ENCODE measurements at places on chromosomes 6 and 20. TPM values are rescaled to one million over a fixed set of nuclear protein-coding genes. Genes with fewer than 3 reads are reported as not detected.
A peak's percentile ranks its signal among the peaks of the same experiment; 100 is the strongest.

SOBP gene
- 20.2 TPM for total RNA-seq

LRRN4 gene
- 0.36 TPM for total RNA-seq

NKX2-4 gene
- total RNA-seq, result not detected

FAM83D gene
- total RNA-seq, result 3.4 TPM

ARMH2 gene
- total RNA-seq, result not detected

CALHM6 gene
- 1.8 TPM for total RNA-seq

TRAPPC3L gene
- 0.36 TPM for total RNA-seq

HAO1 gene
- not detected for total RNA-seq

LY6G6C gene
- total RNA-seq, result not detected

PREP gene
- 20.4 TPM for total RNA-seq

DNA sequence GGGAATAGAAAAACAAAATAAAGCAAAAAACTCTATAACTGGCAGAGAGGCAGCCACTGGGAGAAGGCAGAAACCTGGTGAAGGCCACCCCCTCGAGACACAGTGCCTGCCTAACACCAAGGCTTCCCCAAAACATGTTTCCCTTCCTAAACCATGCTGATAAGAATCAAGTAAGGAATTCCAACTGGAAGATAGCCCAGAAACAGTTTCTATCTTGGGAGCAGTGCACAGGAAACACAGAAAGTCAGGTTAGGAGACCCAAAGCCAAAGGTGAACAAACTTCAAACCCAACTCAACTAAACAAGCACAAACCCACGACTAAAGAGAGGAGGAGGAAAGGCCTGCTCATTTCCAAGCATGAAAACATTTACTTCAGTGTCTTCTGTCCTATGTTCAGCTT lies 433.7 kb upstream of the RGS17 start:
- H3K4me3 ChIP-seq, result no peak overlapping the region
- H3K27ac ChIP-seq, result peak overlapping the region; percentile 55
- no peaks in the 10 kb centered on the region for H3K27me3 ChIP-seq

- H3K36me3 ChIP-seq, result no peaks in the 10 kb centered on the region
- DNase-seq, result no peak
- no peak overlapping the region for H3K27ac ChIP-seq
- H3K27me3 ChIP-seq, result no peaks in the 10 kb centered on the region
Measured at GRCh38 chr6:140599916-140600315, 1225.5 kb upstream of the CITED2 start.

DNA sequence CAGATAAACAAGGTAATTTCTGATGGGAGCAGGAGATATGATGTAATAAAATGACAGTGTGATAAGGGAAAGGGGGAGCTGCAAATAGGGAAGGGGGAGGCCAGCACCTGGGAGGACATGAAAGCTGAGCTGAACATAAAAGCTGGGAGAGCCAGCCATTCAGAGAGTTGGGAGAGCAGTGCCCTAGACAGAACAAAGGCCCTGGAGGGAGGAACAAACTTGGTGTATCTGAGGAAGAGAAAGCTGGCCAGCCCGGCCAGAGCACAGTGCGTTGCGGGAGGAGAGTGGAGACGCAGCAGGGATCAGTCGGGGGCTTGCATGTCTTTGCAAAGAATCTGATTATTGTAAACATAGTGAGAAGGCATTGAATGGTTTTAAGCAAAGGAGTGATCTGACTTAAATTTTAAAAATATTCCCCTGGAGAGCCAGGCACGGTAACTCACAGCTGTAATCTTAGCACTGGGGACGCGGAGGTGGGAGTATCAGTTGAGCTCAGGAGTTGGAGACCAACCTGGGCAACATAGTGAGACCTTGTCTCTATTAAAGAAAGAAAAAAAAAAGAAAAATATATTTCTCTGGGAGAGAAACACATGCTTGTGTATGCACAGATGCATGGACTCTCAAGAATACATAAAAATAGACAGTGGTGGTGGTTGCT lies 318.2 kb downstream of the ZFAND3 start:
- H3K27me3 ChIP-seq, result no peaks in the 10 kb centered on the region
- no peak overlapping the region for H3K27ac ChIP-seq
- DNase-seq, result no peak

GRCh38 chr6:107594736-107595135 lies 104.8 kb downstream of the SOBP start:
- H3K36me3 ChIP-seq, result peaks cover 2% of the 10 kb centered on the region
- H3K27ac ChIP-seq, result no peak overlapping the region
- no peak for DNase-seq
- H3K4me3 ChIP-seq, result no peak overlapping the region

GRCh38 chr6:114712129-114712662 lies 369.4 kb upstream of the HS3ST5 start:
- H3K36me3 ChIP-seq, result no peaks in the 10 kb centered on the region
- DNase-seq, result no peak
- H3K27ac ChIP-seq, result no peak overlapping the region
- H3K27me3 ChIP-seq, result no peaks in the 10 kb centered on the region
- no peak overlapping the region for H3K4me3 ChIP-seq

DNA sequence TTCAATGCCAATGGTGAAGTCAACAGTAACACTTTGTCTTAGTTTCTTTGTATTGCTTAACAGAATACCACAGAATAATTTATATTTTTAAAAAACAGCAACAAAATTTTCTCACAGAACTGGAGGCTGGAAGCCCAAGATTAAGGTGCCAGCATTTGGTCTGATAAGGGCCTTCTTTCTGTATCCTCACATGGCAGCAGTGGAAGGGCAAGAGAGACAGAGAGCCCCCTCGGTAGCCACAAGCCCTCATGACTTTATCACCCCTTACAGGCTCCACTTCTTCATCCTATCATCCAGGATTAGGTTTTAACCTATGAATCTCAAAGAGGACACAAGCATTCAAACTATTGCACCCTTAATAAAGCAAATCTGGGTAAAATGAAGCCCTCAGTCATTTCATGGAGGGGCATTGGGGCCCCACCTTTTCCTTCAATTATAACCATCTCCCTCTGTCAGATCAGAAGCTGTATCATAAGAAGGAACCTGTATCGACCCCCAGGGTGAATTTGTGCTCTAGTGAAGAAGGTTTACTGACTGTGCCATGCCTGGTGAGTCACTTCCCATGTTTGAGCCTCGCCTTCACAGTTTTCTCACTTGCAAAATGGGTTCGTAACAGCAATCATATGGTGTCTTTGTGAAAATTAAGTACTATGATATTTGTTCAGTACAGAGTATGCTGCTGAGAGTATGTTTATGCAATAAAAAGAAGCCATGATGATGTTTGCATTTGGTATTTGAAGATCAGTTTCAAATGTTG lies 178.2 kb downstream of the LRFN2 start:
- no peak for DNase-seq
- H3K27ac ChIP-seq, result no peak overlapping the region
- H3K4me3 ChIP-seq, result no peak overlapping the region
- H3K4me1 ChIP-seq, result no peaks in the 10 kb centered on the region
- H3K36me3 ChIP-seq, result no peaks in the 10 kb centered on the region

GRCh38 chr20:63192721-63193120 lies 23.2 kb downstream of the YTHDF1 start:
- no peaks in the 10 kb centered on the region for H3K27me3 ChIP-seq
- no peak overlapping the region for H3K27ac ChIP-seq
- H3K4me3 ChIP-seq, result no peak overlapping the region
- no peaks in the 10 kb centered on the region for H3K4me1 ChIP-seq
- no peak for DNase-seq
- no peaks in the 10 kb centered on the region for H3K36me3 ChIP-seq

GRCh38 chr6:149079911-149080491 lies 237.5 kb upstream of the TAB2 start:
- H3K4me3 ChIP-seq, result no peak overlapping the region
- DNase-seq, result peak; percentile 82
- H3K27ac ChIP-seq, result peak overlapping the region; percentile 98
- peaks cover 10% of the 10 kb centered on the region for H3K4me1 ChIP-seq
- H3K27me3 ChIP-seq, result no peaks in the 10 kb centered on the region

DNA sequence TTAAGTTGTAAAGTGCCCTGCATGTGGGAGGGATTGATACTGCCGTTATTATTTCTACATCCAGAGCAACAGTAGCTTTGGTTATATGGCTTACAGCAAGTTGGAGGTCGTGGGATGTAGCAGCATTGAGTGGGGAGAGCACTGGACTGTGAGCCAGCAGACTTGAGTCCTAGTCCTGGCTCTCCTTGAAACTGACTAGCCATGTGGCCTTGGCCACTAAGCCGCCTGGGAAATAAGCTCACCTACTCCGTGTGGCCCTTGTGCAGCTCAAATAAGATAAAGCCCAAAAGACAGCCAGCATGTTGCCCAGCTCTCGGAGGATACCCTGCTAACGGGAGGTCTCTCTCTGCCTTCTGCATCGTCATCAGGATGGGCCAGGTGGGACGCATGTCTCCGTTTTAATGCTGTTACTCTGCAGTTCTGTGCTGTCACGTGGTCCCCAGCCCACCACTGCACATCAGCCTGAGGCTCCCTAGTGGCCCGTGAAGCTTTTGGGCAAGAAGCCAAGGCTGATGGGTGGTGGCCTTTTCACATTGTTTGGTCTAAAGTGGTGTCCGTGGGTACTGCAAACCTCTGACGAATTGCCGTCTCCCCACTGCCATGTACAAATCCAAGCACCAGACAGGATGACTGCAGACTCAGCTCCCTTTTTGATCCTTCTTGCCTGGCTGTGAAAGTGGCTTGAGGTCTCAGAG lies 7.9 kb downstream of the EPB41L1 start:
- DNase-seq, result no peak
- H3K27ac ChIP-seq, result no peak overlapping the region
- H3K4me3 ChIP-seq, result no peak overlapping the region
- no peaks in the 10 kb centered on the region for H3K4me1 ChIP-seq
- H3K36me3 ChIP-seq, result no peaks in the 10 kb centered on the region

- H3K4me1 ChIP-seq, result no peaks in the 10 kb centered on the region
- H3K4me3 ChIP-seq, result no peak overlapping the region
- no peak for DNase-seq
- no peaks in the 10 kb centered on the region for H3K27me3 ChIP-seq
Measured at GRCh38 chr6:93083337-93084230, 335.8 kb downstream of the EPHA7 start.

GRCh38 chr6:47165918-47166317 lies 123.8 kb upstream of the ADGRF1 start:
- H3K27me3 ChIP-seq, result no peaks in the 10 kb centered on the region
- H3K4me3 ChIP-seq, result no peak overlapping the region
- DNase-seq, result no peak

- H3K27me3 ChIP-seq, result no peaks in the 10 kb centered on the region
- H3K4me3 ChIP-seq, result no peak overlapping the region
- no peak for DNase-seq
- no peaks in the 10 kb centered on the region for H3K4me1 ChIP-seq
- H3K36me3 ChIP-seq, result no peaks in the 10 kb centered on the region
- no peak overlapping the region for H3K27ac ChIP-seq
Measured at GRCh38 chr6:29907637-29908340, 34.5 kb upstream of the HLA-A start.

GRCh38 chr6:166785131-166785530 lies 158.1 kb upstream of the RPS6KA2 start:
- H3K36me3 ChIP-seq, result no peaks in the 10 kb centered on the region
- no peaks in the 10 kb centered on the region for H3K4me1 ChIP-seq
- H3K27ac ChIP-seq, result no peak overlapping the region
- no peaks in the 10 kb centered on the region for H3K27me3 ChIP-seq
- H3K4me3 ChIP-seq, result no peak overlapping the region
- no peak for DNase-seq

DNA sequence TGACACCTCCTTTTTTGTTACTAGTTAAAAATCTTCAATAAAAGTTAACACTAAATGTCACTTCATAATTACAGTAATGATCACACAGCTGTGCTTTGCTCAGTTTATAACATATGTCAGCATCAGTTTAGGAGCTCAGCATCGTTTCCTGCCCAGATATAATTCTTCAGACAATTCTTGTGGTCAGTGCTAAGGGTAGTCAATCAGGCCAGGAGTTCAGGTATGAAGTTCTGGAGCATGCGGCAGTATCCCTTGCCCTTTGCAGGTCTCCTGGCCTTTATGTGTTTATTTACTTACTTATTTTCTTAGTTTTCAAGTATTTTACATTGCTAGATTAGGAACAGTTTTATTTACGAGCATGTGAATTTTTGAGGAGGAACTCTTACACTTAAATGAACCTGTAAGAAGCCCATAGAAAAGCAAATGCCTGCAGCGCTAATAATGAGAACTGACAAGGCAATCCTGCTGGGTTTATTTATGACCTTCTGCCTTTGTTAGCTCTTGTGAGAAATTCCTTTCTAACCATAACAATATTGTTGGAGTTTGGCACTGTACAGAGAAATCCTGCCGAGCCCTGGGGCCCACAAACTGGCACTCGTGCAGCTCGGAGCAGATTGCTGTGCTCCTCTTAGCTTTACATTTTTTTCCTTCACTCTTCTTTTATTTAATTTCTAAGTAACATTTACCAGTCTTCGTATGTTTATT lies 252.8 kb downstream of the TMEM242 start:
- H3K36me3 ChIP-seq, result no peaks in the 10 kb centered on the region
- no peak overlapping the region for H3K4me3 ChIP-seq
- no peaks in the 10 kb centered on the region for H3K4me1 ChIP-seq
- no peaks in the 10 kb centered on the region for H3K27me3 ChIP-seq

DNA sequence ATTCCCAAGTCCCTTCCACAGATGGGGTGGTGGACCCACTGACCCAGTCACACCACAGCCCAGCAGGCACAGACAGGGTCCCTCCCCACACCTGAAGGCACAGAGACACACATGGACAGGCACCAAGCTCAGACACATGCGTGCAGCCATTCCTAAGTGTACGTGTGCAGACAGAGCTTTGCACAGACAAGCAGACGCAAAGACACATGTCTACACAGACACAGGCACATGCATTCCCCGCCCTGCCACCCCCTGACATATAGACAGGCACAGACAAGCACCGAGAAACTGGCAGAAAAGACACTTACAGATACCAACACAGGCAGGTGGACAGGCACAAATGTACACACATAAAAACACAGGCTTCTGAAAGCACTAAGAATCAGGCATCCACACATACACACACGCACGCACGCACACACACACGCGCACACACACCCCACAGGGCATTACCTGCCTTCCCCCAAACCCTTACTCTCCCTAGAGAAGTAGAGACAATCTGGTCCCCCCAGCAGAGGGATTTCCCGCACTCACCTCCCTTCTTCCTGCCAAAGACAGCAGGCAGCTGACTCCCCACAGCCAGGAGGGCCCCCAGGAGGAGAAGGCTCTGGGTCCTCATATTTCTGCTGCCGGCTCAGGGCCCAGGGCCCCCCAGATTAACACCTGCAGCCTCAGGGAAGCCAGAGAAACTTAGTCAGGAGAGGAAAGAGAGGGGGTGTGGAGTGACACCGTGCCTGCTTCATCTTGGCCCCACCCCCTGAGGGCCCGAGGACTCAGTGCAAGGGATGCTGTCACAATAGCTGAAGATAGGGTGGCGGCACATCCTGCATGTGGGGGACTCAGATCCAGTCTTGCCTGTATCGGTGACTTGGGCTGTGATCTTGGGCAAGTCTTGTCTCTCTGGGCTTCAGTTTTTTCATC lies at the start of gene WFDC5:
Gene WFDC5, minus strand, starts transcription at position 710 of the 921 bp plus-strand sequence. Its CDS starts 91 bp downstream, at position 619.
- H3K4me1 ChIP-seq, result no peaks in the 10 kb centered on the region
- DNase-seq, result no peak
- H3K4me3 ChIP-seq, result no peak within 1 kb of the TSS

- H3K36me3 ChIP-seq, result no peaks in the 10 kb centered on the region
- no peaks in the 10 kb centered on the region for H3K4me1 ChIP-seq
- DNase-seq, result peak; percentile 90
- no peak overlapping the region for H3K4me3 ChIP-seq
- no peak overlapping the region for H3K27ac ChIP-seq
Measured at GRCh38 chr20:23655491-23656211, 17.9 kb upstream of the CST3 start.

- H3K27ac ChIP-seq, result no peak overlapping the region
- H3K27me3 ChIP-seq, result no peaks in the 10 kb centered on the region
- no peak for DNase-seq
- H3K4me3 ChIP-seq, result no peak overlapping the region
- no peaks in the 10 kb centered on the region for H3K4me1 ChIP-seq
Measured at GRCh38 chr20:60768216-60768615, 483.8 kb upstream of the CDH4 start.

GRCh38 chr20:64160526-64161355 lies 3.5 kb upstream of the MYT1 start:
- no peaks in the 10 kb centered on the region for H3K36me3 ChIP-seq
- no peak overlapping the region for H3K27ac ChIP-seq
- H3K4me1 ChIP-seq, result no peaks in the 10 kb centered on the region
- H3K27me3 ChIP-seq, result no peaks in the 10 kb centered on the region
- no peak for DNase-seq

All from aorta (tissue), 5 donors.